ENCODE measurements at places on chromosomes 12 and 14. TPM values are rescaled to one million over a fixed set of nuclear protein-coding genes. Genes with fewer than 3 reads are reported as not detected.

DNA sequence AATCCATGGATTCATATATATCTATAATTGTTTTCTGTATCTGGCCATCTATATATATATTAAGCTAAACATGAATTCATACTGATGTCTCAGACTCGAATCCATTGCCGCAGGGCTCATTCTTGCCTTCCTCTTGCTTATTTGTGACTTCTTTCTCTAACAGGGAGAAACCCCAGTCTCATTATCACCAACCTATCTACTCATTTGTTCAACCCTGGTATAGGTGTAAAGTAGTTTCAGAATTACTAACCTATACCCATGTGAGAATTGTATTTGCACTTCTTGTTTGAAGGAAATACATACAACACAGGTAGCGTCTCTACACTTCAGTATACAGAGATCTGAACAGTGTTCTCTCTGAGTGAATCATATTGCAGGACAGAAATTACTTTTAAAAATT lies 77.7 kb downstream of the PTPN11 start:
- DNase-seq = no peak

- no peak for DNase-seq
These were observed 146.4 kb downstream of the EMP1 start for GRCh38 chr12:13342971-13343370.

- no peak for DNase-seq
These were observed 33.8 kb downstream of the EP400 start for GRCh38 chr12:131983554-131983953.

DNA sequence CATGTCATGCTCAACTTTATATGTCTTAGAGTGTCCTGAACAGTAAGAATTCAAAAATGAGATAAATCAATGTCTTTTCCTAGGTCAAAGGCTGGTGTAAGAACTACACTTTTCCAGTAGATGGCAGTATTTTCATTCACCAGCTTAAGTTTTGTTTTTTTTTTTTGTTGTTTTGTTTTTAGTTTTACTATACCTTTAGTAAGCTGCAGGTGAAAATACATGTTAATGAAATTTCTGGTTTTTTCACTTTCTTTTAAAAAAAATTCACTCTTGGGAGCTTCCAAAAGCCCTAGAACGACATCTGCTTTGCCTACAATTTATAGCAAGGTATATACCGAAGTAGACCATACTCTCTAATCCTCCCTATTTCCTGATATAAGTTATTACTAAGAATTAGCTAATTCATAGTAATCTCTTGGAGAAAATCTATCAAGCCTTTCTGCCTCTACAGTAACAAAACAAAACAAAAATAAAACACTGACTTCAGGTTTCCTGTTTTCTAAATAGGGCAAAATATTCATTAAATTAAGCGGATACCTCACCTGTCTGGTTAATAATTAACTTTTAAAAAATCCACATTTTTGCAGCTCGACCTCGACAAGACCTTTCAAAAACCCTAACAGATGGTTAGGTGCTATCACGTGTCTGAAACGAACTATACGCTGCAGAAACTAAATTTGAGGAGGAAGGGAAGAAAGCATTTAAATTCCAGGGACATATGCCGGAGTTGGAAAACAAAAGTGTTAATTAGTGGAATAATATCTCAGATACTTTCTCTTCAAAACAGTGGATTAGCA lies 2.7 kb upstream of the SAMD4A start:
- DNase-seq = no peak

DNA sequence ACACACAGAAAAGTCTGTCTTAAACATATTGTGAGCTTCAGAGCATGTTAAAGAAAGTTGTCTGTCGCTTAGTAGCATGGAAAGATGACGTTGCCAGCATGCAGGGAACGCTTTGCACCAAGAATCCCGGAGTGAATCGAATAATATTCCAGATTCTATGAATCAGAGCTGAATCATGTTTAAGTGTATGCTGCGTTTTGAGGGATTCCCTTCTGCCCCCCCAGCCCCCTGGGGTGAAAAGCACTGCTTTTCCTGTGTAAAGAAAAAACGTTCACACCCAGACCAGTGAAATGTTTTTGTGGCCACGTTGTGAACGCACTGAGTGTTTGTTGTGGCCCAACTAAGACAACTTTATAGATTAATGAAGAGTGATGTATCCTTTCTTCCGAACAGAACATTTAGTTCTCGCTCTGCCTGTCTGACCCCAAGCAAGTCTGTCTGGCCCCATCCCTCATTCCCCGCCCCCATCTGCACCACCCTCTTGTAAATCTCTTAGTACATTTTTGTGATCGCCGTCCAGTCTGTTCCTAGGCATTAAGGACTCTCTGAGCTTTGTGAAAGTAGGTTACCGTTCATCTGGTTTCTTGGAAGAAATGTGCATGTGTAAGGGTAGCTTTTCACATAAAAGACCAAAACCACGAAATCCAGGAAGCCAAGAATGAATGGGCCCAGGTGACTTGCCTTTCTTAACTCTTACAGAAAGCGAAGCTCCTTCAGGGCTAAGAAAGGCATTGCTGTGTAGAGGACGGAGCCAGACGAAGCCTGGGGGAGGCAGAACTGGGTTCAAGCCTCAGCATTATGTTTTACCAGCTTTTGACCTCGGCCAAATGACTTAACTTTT lies 103.0 kb downstream of the SAMD4A start:
- DNase-seq = peak; percentile 40

- no peak for DNase-seq
These were observed 6.5 kb upstream of the DUSP6 start for GRCh38 chr12:89358805-89359204.

GRCh38 chr14:102508410-102508773 lies 1.2 kb downstream of the ANKRD9 start:
- no peak for DNase-seq

DNA sequence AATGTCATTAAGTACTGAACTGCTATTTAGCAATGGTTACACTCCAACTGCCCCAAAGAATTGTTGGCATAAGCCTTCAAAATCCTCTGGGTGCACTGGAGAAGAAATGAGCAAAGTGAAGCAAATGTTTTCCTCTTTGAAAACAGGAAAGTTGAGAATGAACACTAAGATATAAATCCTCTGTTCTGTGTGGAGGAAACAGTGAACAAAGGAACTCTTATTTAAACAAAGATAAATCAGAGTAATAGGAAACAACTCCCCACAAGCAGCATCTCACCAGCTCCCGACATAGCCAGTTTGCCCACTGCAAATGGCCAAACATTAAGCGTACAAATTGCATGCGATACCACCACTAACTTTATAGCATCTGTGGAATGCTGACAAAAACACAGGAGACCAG lies 54.0 kb downstream of the BCAT1 start:
- DNase-seq = no peak

DNA sequence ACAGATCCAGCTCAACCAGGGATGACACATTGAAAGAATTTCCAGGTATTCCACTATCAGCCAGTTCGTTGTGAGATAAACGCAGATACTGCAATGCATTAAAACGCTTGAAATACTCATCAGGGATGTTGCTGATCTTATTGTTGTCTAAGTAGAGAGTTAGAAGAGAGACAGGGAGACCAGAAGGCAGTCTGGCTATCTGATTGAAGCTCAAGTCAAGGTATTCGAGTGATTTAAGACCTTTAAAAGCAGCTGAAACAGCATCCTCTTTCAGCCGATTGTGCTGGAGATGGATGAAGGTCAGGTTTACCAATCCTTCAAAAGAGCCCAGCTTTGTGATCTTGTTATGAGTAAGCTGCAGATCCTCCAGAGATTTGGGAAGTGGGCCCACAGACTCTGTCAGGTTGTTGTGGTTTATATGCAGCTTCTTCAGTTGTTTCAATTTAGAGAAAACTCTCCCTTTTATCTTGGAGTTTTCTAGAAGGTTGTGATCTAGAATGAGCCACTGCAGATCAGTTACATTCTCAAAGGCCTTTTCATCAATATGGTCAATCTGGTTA lies 3.0 kb downstream of the LUM start:
- DNase-seq = no peak

DNA sequence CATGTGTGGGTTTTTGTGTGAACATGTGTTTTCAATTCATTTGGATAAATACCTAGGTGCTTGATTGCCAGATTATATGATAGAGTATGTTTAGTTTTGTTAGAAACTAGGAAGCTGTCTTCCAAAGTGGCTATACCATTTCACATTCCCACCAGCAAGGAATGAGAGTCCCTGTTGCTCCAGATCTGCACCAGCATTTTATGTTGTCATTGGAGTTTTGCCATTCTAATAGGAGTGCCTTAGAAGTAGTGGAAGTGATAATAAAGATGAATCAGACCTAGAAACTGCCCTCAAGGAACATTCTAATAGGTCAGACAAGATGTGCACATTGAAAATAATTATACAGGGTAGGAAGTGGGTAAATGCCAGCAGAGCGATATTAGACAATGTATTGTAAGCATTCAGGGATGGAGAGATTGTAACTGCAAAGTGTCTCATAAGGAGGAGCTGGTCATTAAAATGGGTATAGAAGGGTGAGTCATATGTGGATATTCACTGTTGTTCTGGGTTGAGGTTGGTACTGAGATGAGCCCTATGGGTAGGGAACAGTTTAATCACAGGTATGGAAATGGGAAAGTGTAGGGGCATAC lies 71.4 kb downstream of the MNAT1 start:
- no peak for DNase-seq

DNA sequence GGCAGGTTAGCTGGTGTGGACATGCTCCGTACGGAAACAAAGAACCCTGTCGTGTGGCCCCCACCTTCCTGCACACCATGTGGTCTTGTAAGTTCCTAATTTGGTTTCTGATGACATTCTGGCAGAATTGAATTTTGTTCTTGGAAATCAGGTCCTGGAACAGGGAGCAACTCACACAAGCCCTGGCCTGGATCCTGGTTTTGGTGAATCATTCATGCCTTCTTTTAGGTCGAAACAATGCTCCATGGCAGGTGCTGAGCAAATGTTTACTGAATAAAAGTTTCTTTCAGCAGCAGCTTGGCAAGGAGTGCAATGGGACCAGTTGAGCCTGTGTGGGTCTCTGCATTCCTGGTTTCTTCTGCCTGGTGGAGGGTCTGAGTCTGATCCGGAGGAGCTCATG lies 978.4 kb downstream of the BCL11B start:
- no peak for DNase-seq

SLC2A13 gene
- total RNA-seq = 5.2 TPM

GRCh38 chr14:63923422-63923752 lies 70.6 kb downstream of the SYNE2 start:
- DNase-seq = no peak

LACRT gene
- not detected for total RNA-seq

DNA sequence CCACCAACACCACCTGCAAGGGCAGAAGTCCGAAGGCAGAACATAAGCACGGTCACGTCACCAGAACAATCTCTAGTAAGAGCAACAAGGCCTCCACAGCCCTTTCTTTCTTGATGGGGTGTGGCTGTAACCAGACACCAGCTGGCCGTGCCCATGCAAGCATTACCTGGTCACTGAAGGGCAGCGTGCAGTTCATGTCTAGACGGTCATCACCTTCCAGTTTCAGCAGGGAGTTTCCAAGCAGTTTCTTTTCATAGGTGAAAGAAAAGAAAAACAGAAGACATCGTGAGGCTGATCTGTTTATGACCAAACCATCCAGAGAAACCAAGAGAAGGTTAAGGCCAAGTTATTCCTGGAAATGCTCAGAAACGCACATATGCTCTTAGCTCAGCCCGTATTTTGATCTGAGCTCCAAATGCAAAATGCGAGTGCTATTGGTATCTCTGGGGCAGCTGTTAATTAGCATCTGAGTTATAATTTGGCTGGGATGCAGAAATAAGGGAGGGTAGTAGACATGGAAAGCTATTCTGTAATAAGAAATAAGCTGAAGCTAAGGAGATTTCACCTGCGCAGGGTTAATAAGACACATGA lies 42.5 kb downstream of the PRKAB1 start:
- DNase-seq = no peak

SLC39A2 gene
- total RNA-seq = not detected

GRCh38 chr12:4152145-4152795 lies 121.3 kb upstream of the CCND2 start:
- no peak for DNase-seq

- no peak for DNase-seq
These were observed 6.7 kb upstream of the CHGA start for GRCh38 chr14:92916201-92916600.

DNA sequence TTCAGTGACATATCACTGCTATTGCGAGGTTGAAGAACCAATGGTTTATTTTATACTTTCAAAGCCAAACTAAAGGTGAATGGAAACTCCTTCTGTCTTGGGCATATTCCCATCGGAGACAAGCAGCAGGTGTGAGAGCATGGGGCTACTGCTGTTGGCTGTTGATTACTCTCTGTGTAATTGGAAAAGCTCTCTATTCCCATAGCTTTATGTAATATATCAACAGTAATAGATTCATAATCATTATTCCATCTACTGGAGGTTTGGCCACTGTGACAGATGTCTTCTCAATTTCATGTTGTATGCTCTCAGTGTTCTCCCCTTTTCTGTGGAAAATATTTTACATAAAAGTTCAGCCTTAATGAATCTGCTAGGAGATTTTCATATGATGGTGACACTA lies 352.0 kb downstream of the BTG1 start:
- DNase-seq = no peak

DNA sequence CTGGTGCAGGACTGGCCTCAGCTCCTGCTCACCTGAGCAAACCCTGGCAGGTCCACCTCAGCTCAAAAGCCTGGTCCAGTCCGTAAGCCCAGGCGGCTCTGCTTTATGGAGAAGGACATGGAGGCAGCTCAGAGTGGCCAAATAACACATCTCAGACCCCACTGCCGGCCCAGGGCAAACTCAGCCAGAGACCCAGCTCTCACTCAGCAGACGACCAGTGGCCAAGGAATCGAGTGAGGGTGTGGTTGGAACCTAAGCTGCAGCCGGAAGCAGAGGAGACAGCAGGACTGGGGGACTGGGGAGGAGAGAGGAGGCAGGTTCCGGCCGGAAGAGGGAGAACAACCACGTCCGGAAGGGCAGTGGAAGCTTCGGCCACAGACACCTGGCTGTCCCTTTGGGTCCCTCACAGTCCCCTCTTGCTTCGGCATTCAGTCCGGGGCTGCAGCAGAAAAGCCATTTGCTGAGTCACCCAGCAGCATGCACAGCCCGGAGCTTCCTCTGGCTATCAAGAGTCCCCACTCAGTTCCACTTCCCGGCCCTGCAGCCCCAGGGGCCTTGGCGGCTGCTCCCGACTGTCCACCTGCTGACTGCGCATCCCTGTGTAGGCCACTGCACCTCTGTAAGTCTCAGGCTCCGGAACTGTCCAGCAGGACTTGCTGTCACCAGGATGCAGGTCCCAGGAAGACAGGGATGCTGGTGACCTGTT lies 104.0 kb downstream of the CALM1 start:
- peak; percentile 27 for DNase-seq

DNA sequence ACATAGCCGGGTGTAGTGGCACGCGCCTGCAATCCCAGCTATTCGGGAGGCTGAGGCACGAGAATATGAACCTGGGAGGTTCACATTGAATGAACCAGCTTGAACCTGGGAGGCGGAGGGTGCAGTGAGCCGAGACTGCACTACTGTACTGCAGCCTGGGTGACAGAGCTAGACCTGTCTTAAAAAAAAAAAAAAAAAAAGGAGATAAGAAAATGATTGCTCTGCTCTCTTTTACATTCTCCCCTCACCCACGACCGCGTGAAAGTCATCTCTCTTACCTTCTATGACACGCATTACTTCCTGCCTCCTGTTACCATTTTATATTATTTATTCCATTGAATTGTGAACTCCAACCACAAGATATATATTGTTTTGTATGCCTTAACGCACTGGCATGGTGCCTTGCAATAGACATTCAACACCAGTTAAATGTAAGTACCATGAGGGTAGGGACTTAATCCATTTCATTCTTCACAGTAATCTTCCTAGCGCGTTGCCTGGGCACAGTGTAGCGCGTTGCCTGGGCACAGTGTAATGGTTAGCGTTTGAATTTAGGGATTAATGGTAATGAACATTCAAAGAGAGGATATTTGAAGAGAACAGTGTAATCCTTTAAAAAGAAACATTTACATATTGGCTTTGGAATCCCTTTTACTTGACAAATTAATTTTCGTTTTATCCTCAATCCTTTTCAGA lies 2.7 kb downstream of the RAP1B start:
- peak; percentile 65 for DNase-seq

RFLNA gene
- not detected for total RNA-seq

KCNC2 gene
- total RNA-seq = not detected
